Stimulated activated CD8-positive, alpha-beta memory T cell treated with anti-CD3 and anti-CD28 coated beads, Interleukin-4, amount 100 ng/mL, for 4 hours (primary cell): ENCODE measurements at places on chromosomes 4 and X.

GRCh38 chrX:37509349-37509748 is 62.1 kb upstream of the LANCL3 start:
- DNase-seq = no peak

- DNase-seq = no peak
Observed at GRCh38 chr4:123415576-123415975, 19.0 kb downstream of the SPRY1 start.

DNA sequence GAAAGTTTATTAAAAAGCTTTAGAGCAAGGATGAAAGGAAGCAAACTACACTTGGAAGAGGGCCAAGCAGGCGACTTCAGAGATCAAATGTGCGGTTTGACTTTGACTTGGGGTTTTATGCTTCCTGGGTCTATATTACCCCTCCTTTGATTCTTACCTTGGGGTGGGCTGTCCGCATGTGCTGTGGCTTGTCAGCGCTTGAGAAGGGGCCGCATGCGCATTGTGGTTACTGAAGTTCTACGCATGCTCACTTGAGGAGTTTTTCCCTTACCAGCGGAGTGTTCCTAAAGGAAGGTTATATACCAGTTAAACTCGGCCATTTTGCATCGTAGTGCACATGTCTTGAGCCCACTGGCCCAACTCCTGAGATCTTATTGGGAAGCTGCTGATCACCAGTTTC is 9.9 kb downstream of the ZNF157 start:
- peak; percentile 32 for DNase-seq

DNA sequence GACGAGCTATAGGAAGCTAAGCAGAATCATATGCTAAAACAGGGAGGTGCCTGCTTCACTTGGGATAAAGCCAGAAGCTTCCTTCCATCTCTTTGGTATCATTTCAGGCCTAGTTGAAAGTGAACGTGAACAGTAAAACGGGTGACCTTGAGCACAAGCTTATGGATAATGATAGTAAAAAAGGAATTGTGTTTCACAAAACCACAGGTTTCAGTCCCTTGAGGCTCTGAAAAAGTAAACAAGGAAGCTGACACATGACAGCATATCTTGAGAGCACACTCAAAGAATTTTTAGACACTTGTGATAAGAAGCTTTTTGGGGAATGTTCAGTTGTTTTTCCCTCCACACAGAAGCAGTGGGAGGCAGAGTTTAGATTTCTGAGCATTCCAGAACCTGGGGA is 286.1 kb downstream of the DCHS2 start:
- no peak for DNase-seq

- no peak for DNase-seq
Observed at GRCh38 chr4:123891881-123892280, 495.3 kb downstream of the SPRY1 start.

DNA sequence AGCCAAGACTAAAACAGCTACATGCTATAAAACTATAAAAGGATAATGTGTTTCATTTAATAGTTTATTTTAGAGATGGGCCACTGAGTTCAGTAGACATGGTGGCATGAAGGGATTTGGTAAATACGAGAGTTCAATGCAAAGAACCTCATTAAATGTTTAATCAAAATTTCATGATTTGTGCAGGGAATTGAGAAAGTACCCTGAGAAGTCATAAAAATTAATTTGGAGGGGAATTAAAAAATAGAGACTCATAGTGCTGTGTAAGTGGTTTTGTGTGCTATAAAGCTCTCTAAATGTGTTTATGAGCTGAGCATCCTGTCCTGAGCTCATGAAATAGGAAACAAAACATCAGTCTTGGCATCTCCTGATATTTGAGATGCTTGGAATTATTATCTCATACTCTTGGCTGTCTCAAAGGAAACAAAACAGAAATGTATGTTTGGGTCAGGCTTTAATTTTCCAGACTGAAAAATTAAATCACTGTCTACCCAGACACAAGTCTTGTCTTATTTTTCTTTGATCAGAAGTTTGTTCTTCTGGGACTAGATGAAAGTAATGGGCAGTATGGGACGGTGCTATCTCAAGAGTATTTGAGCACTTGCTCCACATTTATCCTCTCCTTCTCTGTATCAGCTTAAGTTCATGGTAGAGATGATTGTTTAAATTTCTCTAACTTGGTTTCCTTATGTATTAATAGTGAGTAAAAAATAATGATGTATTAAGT is 38.0 kb upstream of the EMCN start:
- no peak for DNase-seq

- no peak for DNase-seq
Observed at GRCh38 chr4:160233141-160233540, 1130.3 kb downstream of the RAPGEF2 start.

DNA sequence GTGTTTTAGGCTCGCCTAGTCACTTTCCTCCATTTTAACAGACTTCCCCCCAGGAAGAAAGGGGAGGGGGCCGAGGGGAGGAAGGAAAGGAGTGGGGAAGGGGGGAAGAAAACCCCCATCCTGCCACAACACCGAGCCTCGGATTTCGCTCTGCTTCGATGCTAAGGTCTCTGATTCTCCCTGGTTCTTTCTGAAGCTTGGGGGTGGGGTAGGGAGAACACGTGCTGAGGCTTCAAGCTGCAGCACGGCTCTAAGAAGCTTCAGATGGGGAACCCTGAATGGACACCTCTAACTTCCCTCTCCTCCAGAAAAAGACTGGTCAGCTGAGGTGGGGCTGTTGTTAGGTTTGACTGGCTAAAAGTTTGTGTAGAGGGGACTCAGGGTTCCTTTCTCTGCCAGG is 61.8 kb downstream of the RHOH start:
- DNase-seq = no peak

DNA sequence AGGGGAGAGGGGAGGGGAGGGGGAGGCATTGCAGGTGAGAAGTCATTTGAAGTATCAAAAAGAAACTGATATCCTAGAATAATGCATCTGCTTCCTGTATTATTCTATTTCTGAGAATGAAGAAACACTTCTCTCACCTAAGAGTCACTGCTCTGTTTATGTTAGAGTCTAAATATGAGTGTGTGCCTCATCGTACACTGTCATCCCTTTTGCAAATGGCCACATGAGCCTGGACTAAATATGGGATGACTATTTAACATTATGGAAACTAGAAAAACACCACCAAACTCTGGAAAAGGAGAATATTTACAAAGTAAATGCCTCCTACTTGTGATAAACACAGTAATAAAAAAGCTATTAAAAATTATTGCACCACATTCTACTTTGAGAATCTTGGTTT is 146.4 kb upstream of the NOCT start:
- DNase-seq = no peak

GRCh38 chr4:78652282-78652876 is 100.8 kb downstream of the ANXA3 start:
- no peak for DNase-seq

GRCh38 chr4:141435446-141436225 is 200.7 kb upstream of the IL15 start:
- DNase-seq = no peak

- DNase-seq = no peak
Observed at GRCh38 chr4:56958111-56958517, 19.3 kb downstream of the NOA1 start.

- no peak for DNase-seq
Observed at GRCh38 chrX:69028761-69029120, 136.5 kb downstream of the PJA1 start.

DNA sequence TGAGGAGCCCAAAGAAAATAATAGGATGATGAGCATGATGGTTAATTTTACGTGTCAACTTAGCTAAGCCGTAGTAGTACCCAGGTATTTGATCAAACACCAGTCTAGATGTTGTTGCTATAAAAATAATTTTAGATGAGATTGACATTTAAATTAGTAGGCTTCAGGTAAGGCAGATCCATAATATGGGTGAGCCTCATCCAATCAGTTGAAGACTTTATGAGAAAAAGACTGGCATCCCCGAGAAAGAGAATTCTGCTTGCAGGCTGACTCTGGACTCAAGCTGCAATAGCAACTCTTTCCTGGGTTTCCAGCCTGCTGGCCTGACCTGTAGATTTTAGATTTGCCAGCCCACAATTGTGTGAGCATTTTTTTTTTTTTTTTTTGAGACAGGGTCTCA is 192.8 kb upstream of the LNX1 start:
- no peak for DNase-seq

DNA sequence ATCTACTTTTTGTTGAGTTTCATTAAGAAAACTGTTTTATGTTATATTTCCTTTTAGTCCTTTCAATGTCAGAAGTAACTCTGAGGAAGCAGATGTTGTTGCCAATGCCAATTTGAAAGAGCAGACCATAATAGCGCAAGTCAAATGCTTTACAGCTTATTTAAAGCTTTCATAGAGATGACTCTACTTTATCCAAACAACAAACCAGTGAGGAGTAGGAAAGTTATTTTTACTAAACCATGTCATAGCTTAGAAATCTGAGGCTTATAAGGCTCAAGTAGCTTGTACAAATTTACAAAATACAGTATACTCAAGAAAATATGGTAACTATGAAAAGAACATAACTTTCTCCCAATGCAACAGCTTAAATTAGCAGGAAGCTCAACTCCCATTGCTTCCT is 40.1 kb upstream of the SPOCK3 start:
- no peak for DNase-seq

DNA sequence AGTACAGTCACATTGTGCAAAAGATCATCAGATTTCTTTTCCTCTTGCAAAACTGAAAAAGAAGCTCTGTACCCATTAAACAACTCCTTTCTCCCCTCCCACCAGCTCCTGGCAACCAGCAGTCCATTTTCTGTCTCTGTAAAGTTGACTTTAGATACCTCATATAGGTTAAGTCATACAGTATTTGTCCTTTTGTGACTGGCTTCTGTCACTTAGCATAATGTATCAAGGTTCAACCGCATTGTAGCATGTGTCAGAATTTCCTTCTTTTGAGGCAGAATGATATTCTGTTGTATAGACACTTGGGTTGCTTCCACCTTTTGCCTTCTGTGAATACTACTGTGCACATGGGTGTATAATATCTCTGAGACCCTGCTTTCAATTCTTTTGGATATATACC is 121.8 kb downstream of the SH3KBP1 start:
- DNase-seq = no peak

GRCh38 chr4:174210354-174210753 is 73.1 kb downstream of the FBXO8 start:
- no peak for DNase-seq

DNA sequence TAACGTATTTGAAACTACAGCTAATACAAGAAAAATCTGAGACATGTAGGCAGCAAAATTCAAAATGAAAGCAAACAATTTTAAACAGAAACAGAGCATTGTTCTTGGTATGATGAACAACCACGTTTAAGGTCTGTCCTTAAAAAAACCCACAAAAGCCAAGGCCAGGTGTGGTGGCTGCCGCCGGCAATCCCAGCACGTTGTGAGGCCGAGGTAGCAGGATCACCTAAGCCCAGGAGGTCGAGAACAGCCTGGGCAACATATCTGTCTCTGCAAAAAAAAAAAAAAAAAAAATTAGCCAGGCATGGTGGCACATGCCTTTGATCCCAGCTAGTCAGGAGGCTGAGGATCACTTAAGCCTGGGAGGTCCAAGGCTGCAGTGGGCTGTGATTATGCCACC is 13.7 kb downstream of the RWDD4 start:
- DNase-seq = no peak

- no peak for DNase-seq
Observed at GRCh38 chr4:14883166-14883565, 119.1 kb upstream of the CPEB2 start.

GRCh38 chrX:118347736-118348135 is 1.8 kb downstream of the WDR44 start:
- no peak for DNase-seq

DNA sequence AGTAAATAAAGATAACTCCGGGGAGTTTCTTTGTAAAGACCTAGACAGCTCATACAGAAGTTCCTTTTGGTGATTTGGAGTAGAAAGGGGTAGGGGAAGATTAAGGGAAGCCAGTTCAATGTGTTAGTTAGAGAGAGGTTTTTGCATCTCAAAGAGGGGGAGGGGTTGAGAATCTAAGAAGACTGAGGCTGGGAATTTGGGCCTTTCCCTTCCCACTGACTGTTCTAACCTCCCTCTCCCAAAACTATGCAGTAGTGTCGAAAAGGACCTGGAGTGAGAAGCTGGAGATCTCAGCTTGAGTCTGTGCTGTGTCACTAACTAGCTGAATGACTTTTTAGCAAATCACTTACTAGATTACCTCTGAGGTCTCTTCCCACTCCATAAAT is 55.7 kb upstream of the CCDC160 start:
- DNase-seq = no peak

DNA sequence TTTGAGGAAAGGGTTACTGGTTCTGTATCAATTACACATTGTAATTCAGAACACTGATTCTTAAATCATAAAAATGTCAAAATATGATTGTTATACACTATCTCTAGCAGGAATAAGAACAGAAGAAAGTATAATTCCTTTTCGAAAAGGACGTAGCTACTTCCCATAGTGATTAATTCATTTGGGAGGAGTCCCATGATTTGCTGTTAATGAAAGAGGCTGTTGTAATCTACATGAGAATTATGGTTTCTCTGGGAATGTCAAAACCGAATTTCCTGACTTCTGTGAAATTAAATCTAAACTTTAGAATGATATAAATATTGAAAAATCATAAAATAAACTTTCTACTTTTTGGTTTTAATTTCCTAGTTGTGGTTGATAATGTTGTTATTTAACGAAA is 191.1 kb upstream of the ETNPPL start:
- no peak for DNase-seq

DNA sequence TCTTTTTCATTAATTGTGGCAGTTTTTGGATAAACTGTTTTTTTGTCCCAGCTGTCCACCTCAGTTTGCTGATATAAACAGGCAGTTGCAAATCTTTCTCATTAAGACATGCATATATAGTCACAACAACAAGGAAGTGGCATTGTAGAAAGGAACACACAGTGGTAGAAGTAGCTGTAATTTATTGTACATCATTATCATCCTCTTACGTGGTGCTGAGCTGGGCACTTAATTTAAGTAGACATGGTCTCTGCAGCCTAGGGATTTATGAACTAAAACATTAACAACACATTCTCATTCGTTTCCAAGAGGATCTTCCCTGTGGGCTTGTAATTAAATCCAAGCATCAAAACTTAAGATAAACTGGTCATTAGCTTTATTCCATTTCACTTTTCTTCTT is 500.2 kb downstream of the INPP4B start:
- DNase-seq = no peak
